OCI-M1 (cell line): ENCODE measurements at places on chromosomes 16 and 17.

GRCh38 chr16:29022196-29022595 lies 37.3 kb downstream of the LAT start:
- DNase-seq, result no peak

- no peak for DNase-seq
These were observed at the start of gene ST6GALNAC2 for GRCh38 chr17:76585649-76586593. TSS of gene ST6GALNAC2 (minus strand) at chr17:76585860. CDS start at chr17:76585808, 52 bp downstream.

DNA sequence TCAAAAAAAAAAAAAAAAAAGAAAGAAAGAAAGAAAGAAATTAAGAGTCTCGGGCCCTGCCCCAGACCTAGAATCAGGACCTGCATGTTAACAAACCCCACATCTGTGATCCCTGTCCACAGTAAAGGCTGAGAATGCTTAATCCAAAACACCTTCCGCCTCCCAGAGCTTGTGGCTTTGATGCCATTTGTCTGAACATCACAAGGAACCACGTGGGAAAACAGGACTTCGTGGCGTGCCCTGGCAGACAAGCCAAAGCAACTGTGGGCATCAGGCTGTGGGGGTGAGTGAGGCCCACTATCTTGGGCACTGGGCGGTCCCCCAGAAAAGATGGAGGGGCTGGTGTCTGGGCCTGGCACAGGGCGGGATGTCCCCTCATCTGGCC lies 173.4 kb upstream of the CIBAR2 start:
- no peak for DNase-seq

- no peak for DNase-seq
These were observed 15.8 kb upstream of the ZNF19 start for GRCh38 chr16:71504901-71505300.

DNA sequence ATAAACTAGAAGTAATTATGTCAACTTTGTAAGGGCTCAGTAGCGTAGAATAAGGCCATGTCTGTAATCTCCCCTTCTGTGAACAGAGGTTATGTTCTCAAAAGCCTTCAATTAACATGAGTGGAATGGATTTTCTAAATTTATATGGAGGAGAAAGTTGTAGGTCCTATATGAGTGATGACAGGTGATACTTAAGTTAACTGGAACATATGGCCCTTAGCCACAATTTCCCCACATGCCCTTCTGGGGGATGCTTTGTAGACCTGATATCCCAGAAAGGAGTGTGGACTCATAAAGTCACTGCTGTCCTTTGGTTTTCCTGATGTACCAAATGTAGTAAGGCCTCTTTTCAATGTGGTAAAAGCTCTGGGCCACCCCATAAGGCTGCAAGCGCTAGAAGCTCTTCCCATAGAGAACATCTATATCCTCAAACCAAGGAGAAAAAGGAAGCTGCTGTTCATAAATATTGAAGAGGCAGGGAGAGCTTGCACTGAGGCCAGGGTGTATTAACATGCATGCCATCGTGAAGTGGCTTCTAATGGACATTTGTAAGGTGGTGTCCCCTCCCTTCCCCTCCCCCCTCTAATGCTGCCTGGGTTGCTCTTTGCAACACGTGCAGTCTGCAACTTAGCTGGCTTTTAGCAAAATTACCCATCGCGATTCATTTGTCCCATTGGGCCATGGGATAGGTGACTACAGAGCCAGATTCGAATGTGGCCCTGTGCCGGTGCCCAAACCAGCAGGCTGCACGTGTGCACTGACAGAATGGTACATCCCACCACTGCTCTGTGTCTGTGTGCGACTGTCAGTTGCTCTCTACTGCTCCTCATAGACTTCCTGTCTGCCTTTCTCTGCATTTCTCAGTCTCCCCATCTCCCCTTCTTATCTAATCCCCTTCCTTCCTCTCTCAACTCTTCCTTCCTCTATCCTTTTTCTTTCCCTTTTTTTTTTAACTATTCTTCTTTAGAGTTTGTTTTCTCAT lies 269.0 kb downstream of the WWOX start:
- DNase-seq, result no peak

DNA sequence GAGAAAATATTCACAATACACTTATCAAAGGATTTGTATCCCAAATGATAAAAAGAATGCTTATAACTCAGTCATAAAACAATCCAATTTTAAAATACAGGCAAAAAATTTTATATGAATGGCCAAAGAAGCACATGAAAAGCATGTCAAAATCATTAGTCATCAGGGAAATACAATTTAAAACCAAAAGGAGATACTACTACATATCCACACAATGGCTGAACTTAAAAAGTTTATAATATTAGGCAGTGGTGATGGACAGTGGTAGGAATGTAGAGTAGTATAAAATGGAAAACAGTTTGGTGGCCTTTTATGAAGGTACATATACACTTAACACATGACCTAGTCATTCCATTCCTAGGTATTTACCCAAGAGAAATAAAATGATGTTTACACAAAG lies 12.2 kb downstream of the CMC2 start:
- no peak for DNase-seq

DNA sequence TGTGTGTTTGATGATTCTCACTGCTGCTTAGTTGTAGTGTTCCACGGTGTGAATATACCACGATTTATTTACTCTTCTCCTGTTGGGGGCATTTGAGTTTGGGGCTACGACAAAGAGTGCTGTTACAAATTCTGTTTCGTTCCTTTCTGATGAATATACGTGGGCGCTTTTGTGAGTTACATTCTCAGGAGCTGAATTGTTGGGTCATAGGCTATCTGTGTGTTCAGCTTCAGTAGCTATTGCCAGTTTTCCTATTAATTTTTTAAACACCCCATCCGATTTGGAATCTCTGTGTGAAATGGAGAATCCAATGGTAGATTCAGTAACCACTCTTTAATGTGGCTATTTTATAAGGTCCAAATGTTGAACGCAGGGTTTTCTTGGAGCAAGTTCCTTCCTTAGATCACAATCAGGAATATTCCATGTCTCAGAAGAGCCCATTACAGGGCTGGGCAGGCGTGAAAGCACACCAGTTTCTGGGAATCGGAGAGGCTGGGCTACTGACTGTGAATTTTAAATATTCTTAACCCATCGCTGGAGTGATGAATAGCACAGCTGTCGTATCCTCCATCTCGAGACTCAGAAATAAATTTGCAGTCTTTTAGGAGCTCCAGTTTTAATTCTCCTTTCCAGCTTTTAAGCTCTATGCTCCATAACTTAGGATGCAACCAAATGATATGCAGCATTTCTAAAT lies 115.9 kb downstream of the PITPNC1 start:
- DNase-seq, result no peak

DNA sequence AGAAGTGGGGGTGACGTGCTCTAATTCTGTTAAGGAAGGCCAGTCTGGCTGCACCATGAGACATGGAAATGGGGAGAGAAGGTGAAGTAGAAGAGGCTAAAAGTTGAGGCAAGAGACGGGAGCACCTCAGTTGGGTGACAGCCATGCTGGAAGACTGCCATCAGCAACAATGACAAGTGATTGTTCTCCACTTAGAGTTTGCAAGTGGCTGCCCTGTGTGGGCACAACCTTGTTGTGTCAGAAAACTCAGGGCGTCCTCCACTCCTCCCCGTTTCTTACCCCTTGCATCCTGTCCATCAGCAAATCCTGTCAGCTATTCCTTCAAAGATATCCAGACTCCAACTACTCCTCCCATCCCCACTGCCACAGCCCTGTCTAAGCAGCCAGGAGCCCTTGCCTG lies 17.6 kb downstream of the CES1 start:
- DNase-seq, result no peak

- peak; percentile 54 for DNase-seq
These were observed 555.0 kb upstream of the RBFOX1 start for GRCh38 chr16:6777624-6778023.

DNA sequence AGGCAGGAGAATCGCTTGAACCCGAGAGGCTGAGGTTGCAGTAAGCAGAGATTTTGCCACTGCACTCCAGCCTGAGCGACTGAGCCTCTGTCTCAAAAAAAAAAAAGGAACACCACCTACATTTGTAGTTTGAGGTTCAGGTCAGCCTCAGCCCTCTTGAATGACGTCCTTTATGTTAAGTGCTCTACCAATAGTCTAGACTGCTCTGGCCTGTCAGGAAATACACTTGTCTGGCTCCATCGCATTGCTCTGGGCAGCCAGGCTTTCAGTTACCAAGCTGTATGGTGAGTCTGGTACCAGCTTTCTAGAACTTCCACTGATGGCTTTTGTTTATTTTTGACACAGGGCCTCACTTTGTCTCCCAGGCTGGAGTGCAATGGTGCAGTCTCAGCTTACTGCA lies 11.4 kb downstream of the SOCS7 start:
- DNase-seq, result no peak

GRCh38 chr17:77128896-77129567 lies 11.7 kb upstream of the SEC14L1 start:
- DNase-seq, result no peak

DNA sequence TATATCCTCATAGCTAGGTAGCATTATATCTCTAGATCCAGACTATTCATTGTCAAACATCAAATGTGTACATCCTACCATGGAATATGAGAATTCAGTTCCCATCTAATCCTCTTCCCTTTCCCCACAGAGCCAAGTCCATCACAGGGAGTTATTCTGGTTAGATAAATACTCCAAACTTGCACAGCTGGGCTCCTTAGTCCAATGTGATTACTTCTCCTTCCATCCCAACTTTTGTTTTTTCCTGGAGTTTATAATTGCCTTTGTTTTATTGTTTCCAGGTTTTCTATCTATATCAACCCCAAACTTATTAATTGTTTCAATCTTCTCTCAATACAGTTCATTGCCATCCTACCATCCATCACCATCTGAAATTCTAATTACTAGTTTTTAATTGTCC lies 59.9 kb downstream of the MYH11 start:
- no peak for DNase-seq

DNA sequence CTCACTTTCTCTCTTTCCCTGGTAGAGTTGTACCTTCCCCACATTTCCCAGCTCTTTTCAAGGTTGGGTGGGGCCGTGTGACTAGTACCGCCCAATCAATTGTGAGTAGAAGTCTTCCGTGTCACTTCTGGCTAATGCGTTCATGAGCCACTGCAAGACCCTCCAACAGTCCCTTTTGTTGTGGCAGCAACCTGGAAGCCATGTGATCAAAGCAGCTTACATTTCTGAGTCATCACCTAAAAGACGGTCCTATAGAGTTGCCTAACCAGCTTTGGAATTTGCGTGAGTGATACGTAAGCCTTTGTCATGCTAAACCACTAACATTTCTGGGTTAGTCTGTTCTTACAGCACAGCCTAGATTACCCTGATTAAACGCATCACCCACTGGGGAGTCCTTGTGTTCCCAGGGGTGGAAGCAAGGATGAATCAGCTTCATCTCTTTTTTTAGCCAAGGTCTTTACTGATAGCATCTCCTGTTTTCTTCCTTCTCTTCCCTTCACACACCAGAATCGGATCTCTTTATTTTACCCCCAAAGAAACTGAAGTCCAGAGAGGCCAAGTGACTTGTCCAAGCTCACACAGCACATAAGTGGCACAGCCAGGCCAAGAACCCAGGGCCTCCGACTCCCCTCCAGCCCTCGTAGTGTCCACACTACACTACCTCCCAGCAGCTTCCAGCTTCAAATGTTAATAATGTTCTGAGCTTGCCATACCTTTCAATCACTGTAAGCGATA lies 366.3 kb upstream of the XYLT1 start:
- no peak for DNase-seq

GRCh38 chr17:37745801-37746426 lies 1.1 kb upstream of the HNF1B start:
- no peak for DNase-seq

DNA sequence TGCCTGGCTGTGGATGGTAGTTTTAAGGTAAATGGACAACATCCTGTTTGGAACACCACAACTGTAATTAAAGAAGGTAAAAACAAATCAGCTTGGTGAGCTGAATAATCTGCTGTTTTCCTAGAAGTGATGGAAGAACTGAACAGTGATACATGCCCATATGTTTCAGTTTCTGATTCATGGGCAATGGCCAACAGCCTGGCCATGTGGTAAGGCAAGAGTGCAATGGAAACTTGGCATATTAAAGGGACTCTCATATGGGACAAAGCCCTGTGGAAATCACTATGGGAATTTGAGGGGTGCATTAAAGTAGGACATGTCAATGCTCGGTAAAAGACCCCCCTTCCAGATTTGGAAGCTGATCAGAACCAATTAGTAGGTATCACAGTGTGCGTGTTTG lies 37.8 kb downstream of the IKZF3 start:
- DNase-seq, result no peak

GRCh38 chr16:84498859-84499620 lies 5.4 kb downstream of the MEAK7 start:
- no peak for DNase-seq

GRCh38 chr17:10673312-10673711 lies 16.2 kb upstream of the MYH3 start:
- DNase-seq, result no peak

DNA sequence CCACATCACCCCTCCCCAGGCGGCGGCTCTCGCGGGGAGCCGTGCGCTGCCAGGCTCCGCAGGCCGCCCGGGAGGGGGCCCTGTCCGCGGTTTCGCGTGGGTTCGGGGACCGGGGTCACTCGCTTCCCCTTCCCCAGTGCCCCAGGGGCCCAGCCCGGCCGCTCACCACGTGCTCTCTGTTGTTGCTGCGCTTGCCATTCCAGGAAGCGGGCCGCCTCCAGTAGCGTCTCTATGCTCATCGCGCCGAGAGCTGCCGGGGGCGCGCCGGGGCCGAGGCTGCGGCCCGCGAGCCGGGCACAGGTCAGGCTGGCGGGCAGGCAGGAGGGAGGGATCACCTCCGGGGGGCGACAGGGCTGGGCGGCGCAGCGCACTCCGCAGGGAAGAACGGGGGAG lies 390 bp downstream of the MNT start:
- DNase-seq, result peak; percentile 72

DNA sequence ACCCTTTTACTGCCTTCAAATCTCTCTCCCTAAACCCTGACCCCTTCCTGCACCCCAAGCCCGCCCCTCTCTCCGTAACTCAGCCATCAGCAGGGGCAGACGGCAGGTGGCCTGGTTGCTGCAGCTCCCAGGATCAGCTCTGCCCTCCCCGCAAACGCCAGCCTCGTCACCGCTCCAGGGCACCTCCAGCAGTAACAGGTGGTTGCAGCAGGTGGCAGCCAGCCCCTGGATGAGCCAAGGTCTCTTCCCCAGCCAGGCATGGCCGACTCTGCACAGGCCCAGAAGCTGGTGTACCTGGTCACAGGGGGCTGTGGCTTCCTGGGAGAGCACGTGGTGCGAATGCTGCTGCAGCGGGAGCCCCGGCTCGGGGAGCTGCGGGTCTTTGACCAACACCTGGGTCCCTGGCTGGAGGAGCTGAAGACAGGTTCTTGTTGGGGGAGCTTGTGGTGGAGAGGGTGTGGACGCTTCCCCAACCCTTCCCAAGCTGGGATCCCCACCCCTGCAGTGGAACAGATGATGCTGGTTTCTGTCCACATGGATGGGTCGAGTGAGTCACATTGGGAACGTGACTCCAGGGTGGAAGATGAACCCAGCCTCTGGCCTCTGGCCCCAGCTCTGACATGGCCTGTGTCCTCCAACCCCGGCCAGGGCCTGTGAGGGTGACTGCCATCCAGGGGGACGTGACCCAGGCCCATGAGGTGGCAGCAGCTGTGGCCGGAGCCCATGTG lies 558 bp downstream of the HSD3B7 start:
- DNase-seq, result peak; percentile 51
